ENCODE measurements at places on chromosomes 2 and 18. TPM values are rescaled to one million over a fixed set of nuclear protein-coding genes. Genes with fewer than 3 reads are reported as not detected.

DNA sequence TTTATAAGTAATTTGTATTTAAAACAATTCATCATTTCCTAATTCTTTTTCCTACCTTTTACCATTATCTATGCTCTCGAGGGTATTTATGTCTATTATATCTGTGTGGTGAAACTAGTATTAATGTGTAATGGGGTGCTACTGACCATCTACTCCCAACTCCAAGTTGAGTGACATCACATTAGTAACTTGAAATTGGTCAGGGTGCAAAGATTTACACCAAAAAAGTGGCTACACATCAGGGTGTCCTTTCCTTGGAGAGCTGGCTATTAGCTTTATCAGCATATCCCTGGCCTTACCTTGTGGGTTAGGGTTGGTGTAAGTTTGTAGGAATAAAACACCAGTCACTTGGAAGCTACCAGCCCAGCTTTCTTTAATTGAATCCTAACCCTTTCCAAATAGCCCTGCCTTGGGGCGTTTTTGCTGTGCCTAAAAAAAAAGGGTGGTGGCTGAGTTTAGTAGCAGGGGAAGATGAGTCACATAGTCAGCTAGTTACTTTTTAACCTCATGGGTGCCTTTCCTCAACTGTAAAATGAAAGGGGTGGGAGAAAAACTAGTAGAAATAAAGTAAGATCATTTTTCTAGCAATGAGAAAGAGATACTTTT lies 14.0 kb downstream of the ANXA4 start:
- no peak for DNase-seq

The MGAT4A gene
- total RNA-seq, result 2.7 TPM

The EN1 gene
- total RNA-seq, result not detected

DNA sequence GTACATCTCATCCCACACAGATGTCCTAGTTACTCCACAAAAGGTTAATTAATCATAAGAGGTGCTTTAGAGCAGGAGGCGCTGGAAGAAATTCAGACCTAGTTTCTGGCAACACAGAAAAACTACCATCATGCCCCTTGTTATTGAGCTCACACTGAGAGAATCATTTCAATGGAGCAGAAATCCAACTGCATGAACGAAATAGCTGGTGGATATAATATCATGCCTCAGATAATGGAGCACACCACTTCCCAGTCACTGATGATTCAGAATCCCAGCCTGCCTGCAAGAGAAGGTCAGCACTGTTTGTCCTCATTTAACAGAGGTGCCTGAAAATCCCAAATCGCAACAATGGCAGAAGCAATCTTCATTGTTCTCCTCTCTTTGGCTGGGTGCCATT lies 125.8 kb upstream of the CREB1 start:
- no peak for DNase-seq

- no peak for DNase-seq
These were observed 369.1 kb downstream of the SETBP1 start for GRCh38 chr18:45049578-45050319.

The DSEL gene
- total RNA-seq, result 5.8 TPM

DNA sequence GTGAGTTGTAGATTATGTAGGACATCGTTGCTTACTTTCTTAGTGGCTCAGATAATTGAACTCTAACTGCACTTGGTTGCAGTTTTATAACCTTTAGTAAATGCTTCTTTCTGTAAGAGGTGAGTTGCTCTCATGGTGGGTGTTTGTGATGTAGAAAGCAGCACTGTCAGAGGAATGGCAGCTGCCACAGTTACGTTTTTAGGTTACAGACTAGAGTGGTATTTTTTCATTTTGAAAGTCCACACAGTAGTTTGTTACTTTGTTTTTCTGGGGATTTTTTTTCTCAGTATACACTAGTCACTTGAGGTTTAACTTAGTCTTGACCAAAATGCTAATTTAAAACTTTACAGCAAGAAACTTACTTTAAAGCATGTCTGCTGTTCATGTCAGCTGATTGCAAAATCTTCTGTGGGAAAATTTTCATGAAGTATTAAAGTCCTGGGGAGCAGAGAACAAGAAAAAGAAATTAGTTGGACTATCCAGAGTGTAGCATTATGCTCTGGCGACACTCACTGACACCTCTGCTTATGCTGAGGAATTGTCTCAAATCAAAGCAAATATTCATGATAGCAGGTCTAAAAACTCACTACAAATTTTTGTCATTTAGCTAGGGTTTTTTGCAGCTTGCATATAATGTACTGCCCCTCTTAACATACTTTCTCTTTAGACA lies 14.8 kb downstream of the AFTPH start:
- no peak for DNase-seq

The SULT1C3 gene
- not detected for total RNA-seq

GRCh38 chr2:41791523-41791922 lies 256.3 kb upstream of the PKDCC start:
- DNase-seq, result peak; percentile 30

GRCh38 chr2:234714711-234715110 lies 217.8 kb upstream of the ARL4C start:
- no peak for DNase-seq

DNA sequence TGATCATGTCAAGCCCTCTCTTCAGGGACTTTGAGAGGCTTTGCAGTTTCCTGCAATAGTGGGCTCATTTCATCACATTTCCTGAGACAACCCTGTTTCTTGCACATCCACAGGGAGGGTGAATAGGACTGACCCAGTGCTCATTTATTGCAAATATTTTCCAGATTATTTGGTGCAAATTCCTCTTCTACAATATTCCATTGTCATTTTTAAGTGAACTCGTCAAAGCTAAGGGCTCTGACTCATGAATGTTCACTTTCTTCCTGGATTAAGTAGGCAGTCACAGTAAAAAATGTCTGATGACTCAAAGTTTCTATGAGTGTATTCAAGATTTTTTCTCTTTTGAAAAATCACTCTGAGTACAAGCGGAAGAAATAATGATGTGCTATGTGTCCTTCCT lies 225.5 kb upstream of the GALNT5 start:
- peak; percentile 16 for DNase-seq

DNA sequence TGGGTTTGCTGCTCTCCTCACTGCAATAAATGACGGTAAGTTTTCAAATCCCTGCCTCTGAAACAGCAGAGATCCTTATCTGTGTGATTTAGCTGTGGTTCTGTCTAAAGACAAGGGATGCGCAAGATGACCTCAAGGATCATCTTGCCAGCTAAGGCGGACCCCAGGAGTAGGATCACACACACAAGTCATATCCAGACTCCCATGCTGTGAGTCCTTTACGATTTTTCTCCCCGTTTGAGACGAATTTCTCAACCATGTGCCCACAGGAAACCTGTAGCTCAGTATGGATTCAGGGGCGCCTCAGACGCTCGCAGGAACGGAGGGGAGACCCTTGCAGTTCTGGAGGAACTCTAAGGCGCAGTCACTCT lies 11.1 kb upstream of the DCTN1 start:
- no peak for DNase-seq

DNA sequence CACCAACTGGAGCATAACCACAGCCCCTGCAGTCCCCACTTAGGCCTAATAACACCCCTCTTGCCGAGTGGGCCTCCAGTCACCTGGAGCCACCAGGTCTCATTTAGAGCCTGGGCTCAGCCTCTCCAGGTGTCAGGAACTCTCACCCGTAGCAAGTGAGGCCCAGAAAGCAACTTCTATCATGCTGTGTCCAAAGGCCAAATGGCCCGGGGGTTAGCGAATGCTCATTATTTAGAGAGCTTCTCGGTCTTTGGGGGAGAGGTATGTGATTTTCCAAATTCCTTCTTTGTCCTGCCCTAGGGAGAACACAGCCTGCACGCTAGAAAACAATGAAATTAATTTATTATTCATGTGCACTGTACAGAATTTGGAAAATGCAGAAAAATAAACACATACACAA lies 109.9 kb upstream of the PTPRM start:
- no peak for DNase-seq

The DOCK10 gene
- 23.9 TPM for total RNA-seq

The LDLRAD4 gene
- total RNA-seq, result not detected

GRCh38 chr2:63661076-63661475 lies 72.3 kb downstream of the MDH1 start:
- DNase-seq, result no peak

DNA sequence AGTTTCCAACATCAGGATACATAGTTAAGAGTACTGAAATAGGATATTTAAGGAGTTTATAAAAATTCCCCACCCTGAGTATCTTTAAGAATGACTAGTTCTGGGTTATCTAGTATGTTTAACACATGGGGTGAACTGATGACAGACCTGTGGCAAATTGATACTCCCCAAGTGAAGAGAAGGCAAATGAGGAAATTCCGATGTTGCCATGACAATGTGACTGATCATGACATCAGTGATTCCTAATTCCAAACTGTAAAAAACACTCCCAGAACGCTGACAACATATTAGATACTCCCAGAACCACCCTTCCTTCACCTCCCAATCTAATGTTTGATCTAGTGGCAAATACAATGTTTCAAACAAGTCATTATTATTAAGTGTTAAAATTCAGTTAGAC lies 77.6 kb downstream of the RBMS1 start:
- DNase-seq, result no peak

The HAT1 gene
- 70.2 TPM for total RNA-seq

- DNase-seq, result no peak
These were observed 330.7 kb downstream of the NR4A2 start for GRCh38 chr2:156001851-156002250.

DNA sequence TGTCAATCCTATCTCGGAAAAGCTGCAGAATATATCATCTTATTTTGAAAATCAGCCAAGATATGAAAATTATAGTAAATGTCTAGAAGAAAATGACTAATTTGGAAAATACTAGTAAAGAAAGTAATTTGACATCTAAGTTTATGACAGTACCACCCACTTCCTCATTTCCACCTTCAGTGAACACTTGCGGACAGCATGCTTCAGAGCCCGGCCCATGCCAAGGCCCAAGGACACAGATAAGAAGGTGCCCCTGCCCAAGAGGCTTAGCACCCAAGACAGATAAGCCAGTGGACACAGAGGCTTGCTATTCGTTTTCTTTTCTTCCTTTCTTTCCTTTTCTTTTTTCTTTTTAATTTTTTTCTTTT lies 4.8 kb upstream of the KCNG2 start:
- no peak for DNase-seq

GRCh38 chr2:120406566-120406965 lies 60.6 kb downstream of the INHBB start:
- no peak for DNase-seq

DNA sequence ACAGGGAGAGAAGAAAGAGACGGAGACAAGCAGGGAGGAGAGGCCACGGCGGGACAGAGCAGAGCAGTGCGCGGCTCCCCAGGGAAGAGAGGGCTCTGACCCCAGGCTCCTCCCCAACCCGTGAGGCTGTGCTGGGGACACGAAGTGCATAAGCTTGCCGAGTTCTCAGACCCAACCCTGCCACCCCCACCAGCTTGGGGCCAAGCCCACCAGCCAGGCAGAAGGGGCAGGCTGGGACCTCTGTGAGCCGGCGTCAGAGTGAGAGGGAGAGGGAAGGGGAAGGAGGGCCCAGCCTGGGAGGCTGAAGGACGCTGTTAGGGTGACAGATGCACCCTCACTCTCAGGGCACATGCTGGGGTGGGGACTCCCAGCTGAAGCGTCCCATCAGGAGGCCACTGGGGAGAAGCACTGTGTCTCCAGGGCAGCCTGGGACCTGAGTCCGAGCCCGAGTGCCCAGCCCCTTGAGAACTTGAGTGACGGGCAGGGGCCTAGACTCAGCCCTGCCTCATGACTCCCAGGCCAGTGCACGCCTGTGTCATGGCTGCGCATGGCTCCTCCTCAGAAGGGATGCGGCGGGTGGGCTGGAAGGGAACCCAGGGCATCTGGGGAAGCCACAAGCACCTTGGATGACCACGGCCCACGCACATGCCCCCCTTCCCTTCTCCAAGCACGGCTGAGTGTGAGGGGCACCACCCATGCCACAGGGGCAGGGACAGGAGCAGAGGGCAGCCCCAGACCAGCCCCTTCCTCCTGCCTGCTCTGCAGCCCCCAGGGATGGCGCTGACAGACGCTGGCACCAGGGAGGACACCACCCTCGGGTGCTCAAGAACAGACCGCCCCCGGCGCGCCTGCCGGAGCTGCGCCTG lies 31.0 kb downstream of the MTERF4 start:
- no peak for DNase-seq

- DNase-seq, result peak; percentile 33
These were observed 1.6 kb downstream of the PPM1B start for GRCh38 chr2:44170311-44170717.

DNA sequence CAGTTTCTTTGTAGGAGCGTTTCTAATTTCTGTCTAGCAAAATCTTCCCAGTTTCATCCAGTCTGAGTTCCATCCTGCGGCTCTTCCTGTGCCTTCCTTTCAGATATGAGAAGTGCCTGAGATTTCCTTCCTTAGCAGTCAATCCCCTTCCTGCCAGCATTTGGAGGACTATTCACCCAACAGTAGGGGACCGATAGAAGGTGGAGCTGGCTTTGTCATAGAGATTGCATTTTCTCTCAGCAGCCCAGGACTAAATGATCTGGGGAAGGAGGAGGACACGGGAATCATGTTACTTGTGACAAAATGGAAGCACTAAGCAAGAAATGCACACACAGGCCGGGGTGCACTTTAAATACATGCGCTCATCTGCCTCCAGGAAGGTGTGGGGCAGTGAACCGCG lies 5.6 kb upstream of the SMIM21 start:
- no peak for DNase-seq

The SLC14A1 gene
- total RNA-seq, result not detected

GRCh38 chr18:65735155-65735554 lies 15.7 kb upstream of the CDH7 start:
- no peak for DNase-seq

- no peak for DNase-seq
These were observed 112.1 kb downstream of the DTNB start for GRCh38 chr2:25561136-25561850.

DNA sequence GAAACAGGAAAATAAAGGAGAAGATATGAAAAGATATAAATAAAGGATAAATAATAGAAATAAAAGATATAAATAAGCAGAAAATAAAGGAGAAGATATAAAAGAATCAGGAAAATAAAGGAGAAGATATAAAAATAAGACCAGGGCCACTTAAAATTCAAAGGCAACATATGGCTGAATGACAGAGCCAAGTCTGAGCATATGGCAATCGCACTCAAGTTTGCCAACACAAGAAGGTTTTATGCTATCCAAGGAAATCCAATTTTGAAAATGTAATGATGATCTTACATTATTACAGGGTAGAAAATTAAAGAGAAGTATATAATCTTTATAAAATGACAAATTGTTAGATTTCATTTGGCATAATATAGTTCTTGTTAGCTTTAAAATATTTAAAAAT lies 33.6 kb downstream of the USP40 start:
- DNase-seq, result no peak

The TPGS2 gene
- total RNA-seq, result 80.0 TPM

DNA sequence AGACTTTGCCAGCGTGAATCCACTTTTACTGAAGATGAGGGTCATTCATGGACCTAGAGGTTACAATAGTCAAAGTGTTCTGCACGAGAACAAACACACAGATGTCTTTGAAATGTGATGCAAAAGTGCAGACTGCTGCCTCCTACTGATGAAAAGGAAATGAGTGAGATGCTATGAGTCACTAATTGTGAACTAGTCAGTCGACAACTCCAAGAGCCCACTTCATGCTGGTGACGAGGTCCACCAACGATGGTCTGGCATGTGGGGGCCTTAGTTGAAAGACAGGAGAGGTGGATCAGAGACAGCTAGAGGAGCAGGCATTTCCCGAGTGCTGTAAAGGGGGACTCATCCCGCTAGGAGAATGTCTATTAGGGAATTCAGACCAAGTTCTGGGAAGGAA lies 17.1 kb upstream of the ZNF236 start:
- DNase-seq, result no peak

GRCh38 chr2:9613291-9613690 lies 17.5 kb downstream of the YWHAQ start:
- DNase-seq, result no peak

All from NCI-H460 (cell line).